ENCODE measurements at places on chromosomes 6 and 20.

GRCh38 chr6:165186441-165187205 is 122.8 kb downstream of the C6orf118 start:
- H3K4me1 ChIP-seq: no peaks in the 10 kb centered on the region
- no peaks in the 10 kb centered on the region for H3K36me3 ChIP-seq
- no peaks in the 10 kb centered on the region for H3K27me3 ChIP-seq

DNA sequence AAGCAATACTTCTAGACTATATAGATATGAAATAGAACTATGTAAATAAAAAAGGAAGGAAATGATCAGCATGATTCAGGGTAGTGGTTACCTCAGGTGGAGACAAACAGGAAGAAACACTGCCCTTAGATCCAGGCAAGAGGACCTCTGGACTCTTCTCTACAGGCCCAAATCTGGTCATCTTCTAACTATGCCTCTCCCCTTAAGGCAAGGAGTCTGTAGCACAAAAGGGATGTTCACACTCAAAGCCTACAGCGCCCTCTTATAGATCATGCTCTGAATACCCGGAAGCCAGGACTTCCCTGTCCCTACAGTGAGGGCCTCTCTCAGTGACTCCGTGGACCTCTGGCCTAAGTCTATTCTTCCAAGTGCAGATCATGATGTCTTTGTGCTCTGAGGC is 30.4 kb upstream of the HIVEP2 start:
- H3K4me1 ChIP-seq: peaks cover 7% of the 10 kb centered on the region
- no peaks in the 10 kb centered on the region for H3K27me3 ChIP-seq
- H3K36me3 ChIP-seq: no peaks in the 10 kb centered on the region
- no peak overlapping the region for H3K4me3 ChIP-seq
- no peak for DNase-seq

GRCh38 chr20:32845786-32846185 is 12.9 kb upstream of the EFCAB8 start:
- H3K27ac ChIP-seq: no peak overlapping the region
- H3K27me3 ChIP-seq: no peaks in the 10 kb centered on the region
- DNase-seq: no peak
- peaks cover 94% of the 10 kb centered on the region for H3K36me3 ChIP-seq
- peaks cover 33% of the 10 kb centered on the region for H3K4me1 ChIP-seq

DNA sequence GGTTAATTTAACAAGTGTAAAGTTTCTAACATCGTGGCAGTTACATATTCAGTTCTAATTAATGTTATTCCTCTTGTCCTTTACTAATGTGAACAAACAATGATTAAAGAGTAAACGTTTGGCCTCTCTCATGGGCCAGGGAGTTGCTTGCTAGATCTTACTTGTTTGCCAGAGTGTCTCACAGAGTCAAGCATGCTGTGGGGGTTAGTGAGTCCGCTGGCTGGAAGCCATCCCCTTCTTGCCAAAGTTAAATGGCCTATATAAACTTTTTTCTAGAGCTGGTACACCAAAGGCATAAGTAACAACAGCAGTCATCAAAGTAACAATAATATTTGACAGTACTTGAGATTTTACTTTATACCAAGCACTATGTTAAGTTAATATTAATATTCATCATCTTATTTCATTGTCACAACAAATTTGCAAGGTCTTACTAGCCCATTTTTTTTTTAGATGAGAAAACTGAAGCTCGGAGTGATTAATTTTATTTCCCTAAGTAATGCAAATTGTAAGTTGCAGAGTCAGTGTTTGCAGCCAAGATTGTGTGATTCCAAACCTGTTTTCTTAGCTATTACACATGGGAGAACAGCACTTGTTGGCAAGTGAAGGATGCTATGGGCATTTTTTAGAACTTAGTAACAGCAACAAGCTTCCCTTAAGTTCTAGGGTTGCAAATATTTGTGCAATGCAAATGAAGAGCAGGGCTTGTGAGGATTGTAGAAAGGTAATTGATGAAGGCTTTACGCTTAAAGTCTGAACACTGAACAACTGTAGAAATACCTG is 224.5 kb downstream of the RFPL4B start:
- no peak overlapping the region for H3K4me3 ChIP-seq
- H3K27me3 ChIP-seq: no peaks in the 10 kb centered on the region
- no peak overlapping the region for H3K27ac ChIP-seq
- DNase-seq: no peak
- no peaks in the 10 kb centered on the region for H3K4me1 ChIP-seq
- H3K36me3 ChIP-seq: no peaks in the 10 kb centered on the region

DNA sequence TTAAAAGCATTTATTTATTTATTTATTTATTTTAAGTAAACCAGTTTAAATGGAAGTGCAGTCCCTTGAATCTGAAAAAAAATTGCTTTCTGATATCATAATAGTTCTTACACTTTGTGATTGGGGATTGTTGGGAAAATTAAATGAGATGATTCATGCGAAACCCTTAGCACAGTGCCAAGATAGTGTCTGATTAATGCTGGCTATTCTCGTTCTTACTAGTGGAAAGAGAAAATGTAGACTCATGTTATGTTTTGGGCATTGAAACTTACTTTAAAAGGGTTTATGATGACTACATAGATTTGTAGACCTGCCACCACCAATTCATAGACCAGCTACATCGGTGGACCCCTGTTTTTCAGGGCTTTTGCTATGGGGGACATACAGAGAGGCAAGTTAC is 229.2 kb upstream of the ZFP64 start:
- peaks cover 16% of the 10 kb centered on the region for H3K4me1 ChIP-seq
- no peaks in the 10 kb centered on the region for H3K27me3 ChIP-seq
- DNase-seq: no peak

- H3K27me3 ChIP-seq: peaks cover 9% of the 10 kb centered on the region
- no peak overlapping the region for H3K4me3 ChIP-seq
- H3K36me3 ChIP-seq: no peaks in the 10 kb centered on the region
- peaks cover 2% of the 10 kb centered on the region for H3K4me1 ChIP-seq
Measured at GRCh38 chr6:44016131-44016870, 111.0 kb downstream of the MRPL14 start.

DNA sequence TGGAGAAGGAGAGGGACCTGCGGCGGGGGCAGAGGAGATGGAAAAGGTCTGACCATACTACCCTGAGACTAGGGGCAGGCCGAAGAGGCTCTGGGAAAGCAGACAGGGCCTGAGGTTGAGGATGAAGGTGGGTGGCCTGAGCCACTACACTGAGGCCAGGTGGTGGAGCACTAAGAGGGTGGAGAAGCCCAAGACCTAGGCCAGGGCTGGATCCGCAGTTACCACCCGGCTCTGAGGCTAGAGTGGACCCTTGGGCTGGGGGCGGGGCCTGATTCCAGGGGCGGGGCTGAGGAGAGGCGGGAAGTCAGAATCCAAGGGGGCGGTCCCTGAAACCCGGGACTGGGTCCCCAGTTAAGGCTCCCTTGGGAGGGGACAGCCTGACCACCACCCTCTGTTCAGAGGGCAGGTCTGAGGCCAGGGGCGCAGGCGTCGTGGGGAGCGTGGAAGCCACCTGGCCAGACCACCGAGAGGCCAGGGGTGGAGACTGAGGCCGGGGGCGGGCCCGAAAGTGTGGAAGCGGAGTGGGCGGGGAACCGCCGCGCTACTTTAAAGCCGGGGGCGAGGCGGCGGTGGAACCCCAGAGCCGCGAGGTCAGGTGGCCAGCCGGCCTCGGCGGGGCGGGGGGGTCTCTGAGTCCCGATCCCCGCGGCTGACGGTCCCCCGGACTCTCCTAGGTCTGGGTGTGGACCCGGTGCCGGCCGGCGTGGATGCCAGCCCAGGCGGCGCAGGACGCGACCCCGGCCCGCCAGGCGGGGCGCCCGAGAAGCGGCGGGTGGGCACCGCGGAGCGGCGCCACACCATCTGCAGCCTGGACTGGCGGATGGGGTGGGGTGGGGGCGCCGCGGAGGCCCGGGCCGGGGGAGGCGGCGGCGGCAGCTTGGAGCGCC is 8.3 kb downstream of the CCM2L start:
- peak overlapping the region; percentile 72 for H3K4me3 ChIP-seq
- peak; percentile 69 for DNase-seq
- H3K27me3 ChIP-seq: peaks cover 80% of the 10 kb centered on the region
- H3K27ac ChIP-seq: no peak overlapping the region
- H3K36me3 ChIP-seq: no peaks in the 10 kb centered on the region

DNA sequence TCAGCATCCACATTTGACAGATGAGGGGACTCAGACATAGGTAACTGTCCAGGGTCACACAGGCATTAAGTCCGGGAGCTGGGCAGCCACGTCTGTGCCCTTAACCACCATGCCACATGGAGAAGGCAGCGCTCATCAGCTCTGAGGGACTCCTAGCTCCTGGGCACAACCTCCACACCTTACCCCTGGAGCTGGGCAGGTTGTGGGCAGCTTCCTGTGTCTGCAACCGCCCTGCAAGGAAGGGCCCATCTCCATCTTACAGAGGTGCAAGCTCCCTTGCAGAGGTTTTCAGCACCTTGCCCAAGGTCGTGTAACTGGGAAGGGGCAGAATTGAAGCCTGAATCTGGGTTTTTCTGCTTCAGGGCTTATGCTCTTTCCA is 7.9 kb downstream of the CCDC167 start:
- DNase-seq: no peak
- peaks cover 92% of the 10 kb centered on the region for H3K4me1 ChIP-seq
- no peak overlapping the region for H3K4me3 ChIP-seq
- peaks cover 36% of the 10 kb centered on the region for H3K36me3 ChIP-seq

DNA sequence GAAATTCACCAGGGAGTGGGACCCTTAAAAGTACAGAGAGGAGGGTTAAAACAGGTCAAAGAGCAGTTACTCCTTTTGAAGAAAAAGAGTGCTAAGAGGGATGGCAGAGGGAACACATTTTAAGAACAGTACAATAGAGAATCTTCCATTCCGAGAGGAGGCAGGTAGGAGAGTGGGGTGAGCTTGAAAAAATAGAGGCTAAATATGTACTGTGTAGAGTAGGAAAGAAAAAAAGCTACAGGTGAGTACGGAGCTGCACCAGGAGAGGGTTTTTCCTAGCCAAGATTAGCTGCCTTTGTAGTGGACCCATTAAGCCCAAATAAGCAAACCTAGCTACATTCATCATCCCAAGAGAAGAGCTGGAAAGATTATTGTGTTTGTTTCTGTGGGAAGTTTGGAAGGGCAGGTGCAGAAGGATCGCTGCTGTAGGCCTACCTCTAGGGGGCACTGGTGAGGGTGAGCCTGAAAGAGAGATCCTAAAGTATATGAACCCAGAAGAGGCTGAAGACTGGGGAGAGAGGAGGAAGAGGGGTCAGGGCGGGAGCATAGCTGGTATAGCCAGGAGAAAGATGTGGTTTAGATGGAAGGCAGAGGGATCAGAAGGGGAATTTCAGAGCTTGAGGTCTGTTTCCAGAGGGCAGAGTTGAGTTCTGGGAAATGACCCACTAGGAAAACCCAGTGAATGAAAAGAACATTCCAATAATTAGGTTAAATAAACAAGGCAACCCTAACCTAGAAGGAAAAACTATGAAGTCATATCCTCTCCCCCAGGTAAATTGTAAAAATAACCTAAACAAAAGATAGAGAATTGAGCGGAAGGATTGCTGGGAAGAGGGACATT is 50.2 kb upstream of the HINT3 start:
- H3K4me1 ChIP-seq: peaks cover 48% of the 10 kb centered on the region
- H3K27me3 ChIP-seq: no peaks in the 10 kb centered on the region
- H3K27ac ChIP-seq: peak overlapping the region; percentile 3
- peak; percentile 60 for DNase-seq
- H3K36me3 ChIP-seq: peaks cover 65% of the 10 kb centered on the region
- no peak overlapping the region for H3K4me3 ChIP-seq

DNA sequence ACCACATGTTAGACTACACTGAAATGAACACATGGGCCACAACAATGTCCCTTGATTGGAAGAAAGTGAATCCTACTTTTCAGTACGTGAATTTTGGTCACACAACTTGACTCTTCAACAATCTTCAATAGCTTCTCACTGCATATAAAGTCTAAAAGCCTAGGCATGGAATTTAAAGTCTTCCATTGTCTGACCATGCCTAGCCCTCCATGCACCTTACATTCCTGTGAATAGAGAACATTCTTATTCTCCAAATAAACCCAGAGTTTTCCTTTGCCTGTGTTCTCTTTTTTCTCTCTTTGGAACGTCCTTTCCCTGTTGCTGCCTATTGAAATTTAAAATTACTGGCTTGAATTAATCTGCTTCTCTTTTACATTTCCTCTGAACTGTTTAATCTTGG is 207.5 kb downstream of the ASCC3 start:
- H3K4me1 ChIP-seq: peaks cover 2% of the 10 kb centered on the region
- H3K27me3 ChIP-seq: no peaks in the 10 kb centered on the region
- H3K36me3 ChIP-seq: peaks cover 30% of the 10 kb centered on the region
- H3K27ac ChIP-seq: no peak overlapping the region

- DNase-seq: no peak
- H3K27me3 ChIP-seq: peaks cover 19% of the 10 kb centered on the region
- H3K27ac ChIP-seq: no peak overlapping the region
- no peaks in the 10 kb centered on the region for H3K36me3 ChIP-seq
- peaks cover 7% of the 10 kb centered on the region for H3K4me1 ChIP-seq
- no peak overlapping the region for H3K4me3 ChIP-seq
Measured at GRCh38 chr6:150203871-150204545, 61.2 kb downstream of the PPP1R14C start.

GRCh38 chr20:1121429-1121828 is 3.0 kb downstream of the PSMF1 start:
- peak overlapping the region; percentile 55 for H3K4me3 ChIP-seq
- H3K27ac ChIP-seq: peak overlapping the region; percentile 72
- H3K27me3 ChIP-seq: no peaks in the 10 kb centered on the region
- H3K36me3 ChIP-seq: peaks cover 83% of the 10 kb centered on the region
- H3K4me1 ChIP-seq: peaks cover 69% of the 10 kb centered on the region

DNA sequence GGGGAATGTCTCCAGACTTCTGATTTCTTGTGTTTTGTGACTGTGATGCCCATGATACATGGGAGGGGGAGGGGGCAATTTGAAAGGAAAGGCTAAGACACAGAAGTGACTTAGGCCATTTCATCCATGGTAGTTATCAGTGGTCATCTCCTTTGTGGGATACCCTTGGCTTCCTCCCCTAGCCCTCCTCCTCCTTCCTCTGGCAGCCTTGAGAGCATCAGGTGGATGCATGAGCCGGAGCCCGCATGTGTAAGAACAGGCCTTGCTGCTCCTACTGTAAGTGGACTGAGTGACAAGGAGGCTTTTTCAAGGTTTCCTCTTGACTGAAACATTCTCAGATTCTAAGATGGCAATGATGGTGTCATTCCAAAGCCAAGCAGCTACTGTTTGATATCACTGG is 874 bp downstream of the CD83 start:
- H3K27me3 ChIP-seq: peaks cover 2% of the 10 kb centered on the region
- DNase-seq: no peak
- H3K36me3 ChIP-seq: peaks cover 59% of the 10 kb centered on the region
- H3K4me3 ChIP-seq: peak overlapping the region; percentile 92
- peaks cover 53% of the 10 kb centered on the region for H3K4me1 ChIP-seq
- H3K27ac ChIP-seq: peak overlapping the region; percentile 92

GRCh38 chr20:64136004-64136710 is 28.1 kb upstream of the MYT1 start:
- no peak overlapping the region for H3K27ac ChIP-seq
- H3K4me3 ChIP-seq: no peak overlapping the region
- no peaks in the 10 kb centered on the region for H3K4me1 ChIP-seq
- no peaks in the 10 kb centered on the region for H3K36me3 ChIP-seq
- peaks cover 10% of the 10 kb centered on the region for H3K27me3 ChIP-seq

Data from activated T-cell treated with anti-CD3 and anti-CD28 coated beads, Interleukin-2, amount 50 U/mL, for 24 hours (primary cell).